LNCaP clone FGC (cell line): ENCODE measurements at places on chromosomes 3 and 15.

DNA sequence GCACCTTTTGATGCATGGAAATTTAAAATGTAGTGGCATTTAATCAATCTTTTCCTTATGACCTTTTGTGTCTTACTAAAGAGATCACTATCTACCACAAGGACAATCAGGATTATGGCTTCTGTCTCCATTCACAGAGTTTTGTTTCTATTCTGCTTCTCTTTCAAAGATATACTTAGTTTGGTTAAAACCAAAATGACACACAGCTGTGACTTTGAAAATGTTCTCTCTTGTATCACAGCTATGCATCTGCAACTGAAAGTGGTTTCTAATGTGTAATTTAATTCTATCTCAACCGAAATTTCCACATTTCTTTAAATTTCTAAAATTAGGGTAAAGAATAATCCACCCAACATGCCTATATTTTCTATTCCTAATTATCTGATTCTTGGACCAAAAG, 27.7 kb downstream of the HLTF start:
- DNase-seq: no peak

DNA sequence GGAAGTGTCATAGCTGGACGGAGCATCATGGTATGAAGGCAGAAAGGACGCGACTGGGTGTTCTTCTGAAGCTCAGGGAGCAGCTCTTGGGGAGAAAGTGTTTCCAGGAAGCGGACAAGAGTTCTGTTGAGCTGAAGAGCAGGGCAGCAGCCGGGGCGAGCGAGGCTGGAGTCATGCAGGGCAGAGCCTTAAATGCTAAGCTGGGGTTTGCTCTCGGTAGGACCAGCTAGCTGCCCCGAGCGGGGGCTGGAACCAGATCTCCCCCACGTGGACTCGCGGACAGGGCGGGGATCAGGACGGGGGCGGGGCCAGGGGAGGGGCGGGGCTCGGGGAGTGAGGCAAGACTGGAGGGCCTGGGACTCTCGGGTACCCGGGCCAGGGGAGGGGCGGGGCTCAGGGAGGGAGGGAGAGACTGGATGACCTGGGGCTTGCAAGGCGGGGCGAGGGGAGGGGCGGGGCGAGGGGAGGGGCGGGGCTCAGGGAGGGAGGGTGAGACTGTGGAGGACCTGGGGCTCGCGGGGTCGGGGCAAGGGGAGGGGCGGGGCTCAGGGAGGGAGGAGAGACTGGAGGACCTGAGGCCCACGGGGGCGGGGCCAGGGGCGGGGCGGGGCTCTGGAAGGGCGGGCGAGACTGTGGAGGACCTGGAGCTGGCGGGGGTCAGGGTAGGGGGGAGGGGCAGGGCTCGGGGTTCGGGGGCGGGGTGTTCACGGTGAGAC, 461 bp upstream of the FAH start:
- DNase-seq: peak; percentile 82

- no peak for DNase-seq
These were observed 44.0 kb downstream of the PLSCR2 start for GRCh38 chr3:146425341-146425740.

GRCh38 chr3:25306705-25307104, 121.4 kb upstream of the RARB start:
- no peak for DNase-seq

- DNase-seq: no peak
These were observed 105.3 kb upstream of the TOPAZ1 start for GRCh38 chr3:44136421-44136820.

- DNase-seq: no peak
These were observed 660 bp downstream of the CCK start for GRCh38 chr3:42265059-42265991.

- DNase-seq: peak; percentile 11
These were observed 15.7 kb upstream of the CNTN4 start for GRCh38 chr3:2082871-2083480.

DNA sequence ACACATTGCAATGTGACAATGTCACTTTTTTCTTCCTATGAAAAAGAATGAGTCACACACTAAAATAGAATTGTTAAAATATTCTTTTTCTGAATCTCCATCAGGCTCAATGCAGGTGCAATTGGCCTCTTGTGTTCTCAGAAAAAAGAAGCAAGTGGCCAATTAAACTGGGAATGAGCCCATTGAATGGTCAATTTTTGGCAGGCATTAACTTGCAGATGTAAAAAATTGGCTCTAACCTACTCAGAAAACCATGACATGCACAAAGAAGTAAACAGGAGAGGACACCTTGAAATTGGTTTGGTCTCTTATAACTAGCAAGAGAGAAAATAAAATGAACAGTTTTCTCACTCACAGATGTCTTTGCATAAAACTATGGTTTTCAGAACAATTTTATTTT, 820.8 kb downstream of the TBL1XR1 start:
- peak; percentile 94 for DNase-seq

DNA sequence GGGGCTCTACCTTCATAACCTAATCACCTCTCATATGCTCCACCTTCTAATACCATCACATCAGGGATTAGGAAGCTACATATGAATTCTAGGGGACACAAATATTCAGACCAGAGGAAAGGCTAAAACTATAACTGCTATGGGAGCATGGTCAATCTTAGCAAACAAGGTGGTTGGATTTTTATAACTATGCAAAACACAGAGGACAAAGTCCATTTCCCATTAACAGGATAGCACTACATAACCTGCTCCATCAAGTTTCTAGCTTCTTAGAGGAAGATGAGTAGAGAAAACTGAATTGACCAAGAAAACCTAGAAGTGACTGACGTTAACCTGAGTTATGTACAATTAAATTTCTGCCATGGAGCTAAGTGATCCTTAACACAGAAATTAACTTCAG, 398.6 kb downstream of the TBL1XR1 start:
- no peak for DNase-seq

DNA sequence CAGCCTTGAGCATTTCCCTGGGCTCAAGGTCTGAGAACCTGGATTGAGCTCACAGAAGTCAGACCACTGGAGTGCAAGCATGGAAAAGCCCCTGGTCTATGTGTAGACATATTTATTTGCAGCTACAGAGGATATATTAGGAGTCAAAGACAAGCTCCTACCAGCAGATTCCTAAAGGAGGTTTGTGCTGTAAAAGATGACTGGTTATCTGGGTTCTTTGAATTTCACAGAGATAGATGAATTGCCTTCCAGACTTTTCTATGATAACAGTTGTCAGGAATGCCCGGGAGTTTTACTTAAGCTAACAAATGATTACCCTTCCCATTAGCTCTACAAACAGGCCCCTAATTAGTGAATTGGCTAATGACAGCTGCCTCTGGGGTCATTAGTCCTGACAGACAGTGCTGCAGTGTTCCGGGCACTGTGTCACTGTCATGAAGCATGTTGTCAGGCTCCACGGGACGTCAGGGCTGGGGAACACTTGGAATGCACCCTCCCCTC, 48.8 kb upstream of the PLXNA1 start:
- DNase-seq: no peak

- no peak for DNase-seq
These were observed 544.7 kb upstream of the GBE1 start for GRCh38 chr3:82306189-82306588.

DNA sequence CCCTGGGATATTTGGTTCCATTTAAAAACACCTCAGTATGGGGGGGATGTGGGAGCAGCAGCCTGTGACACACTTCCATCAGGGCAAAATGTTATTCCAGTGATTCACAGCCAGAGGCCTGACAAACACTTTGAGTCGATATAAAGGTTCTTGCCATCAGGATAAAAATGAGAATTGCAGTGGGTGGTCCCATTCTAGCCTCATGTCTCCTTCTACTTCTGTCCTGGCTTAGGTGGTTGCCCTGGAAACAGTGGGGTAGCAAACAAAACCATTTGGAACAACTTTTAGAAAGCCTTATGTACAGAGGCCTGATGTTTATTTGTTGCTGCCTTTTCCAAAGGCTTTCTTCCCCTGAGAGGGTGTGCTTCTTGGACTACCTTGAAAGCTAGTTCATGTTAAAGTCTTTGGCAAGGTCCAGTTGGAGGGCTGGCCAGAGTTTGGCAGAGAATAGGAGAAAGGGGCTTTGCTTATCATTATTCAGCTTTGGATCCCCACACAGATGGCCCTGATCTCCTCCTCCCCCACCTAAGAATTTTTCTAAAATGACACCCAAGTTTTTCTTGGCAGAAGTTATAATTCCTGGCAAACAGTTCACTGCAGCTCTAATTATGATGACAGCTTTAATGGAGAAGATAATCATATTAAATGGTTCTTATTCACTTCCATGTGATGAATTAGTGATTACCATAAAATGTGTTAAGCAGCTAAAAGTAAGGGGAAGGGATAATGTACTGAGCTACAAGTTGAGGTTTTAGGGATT, 84.2 kb upstream of the ZNF280D start:
- no peak for DNase-seq

- DNase-seq: no peak
These were observed 15.3 kb downstream of the OR4F15 start for GRCh38 chr15:101827257-101827656.

DNA sequence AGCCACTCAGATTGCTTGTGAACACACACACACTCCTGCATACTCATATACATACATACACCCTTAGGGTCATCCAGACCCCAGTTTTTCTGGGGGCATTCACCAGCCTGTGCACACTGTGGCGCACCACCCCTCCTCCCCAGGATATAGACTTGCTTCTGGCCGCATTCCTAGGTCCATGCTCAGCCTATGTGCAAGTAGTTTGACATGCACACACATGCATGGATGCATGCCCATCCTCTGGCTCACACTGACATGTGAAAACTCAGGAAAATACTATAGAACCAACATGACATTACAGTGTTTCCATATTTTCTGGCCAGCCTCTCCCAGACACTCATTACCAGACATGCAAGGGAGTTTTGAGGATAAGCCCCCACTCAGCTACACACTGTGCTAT, 79.3 kb upstream of the POLG start:
- no peak for DNase-seq

- DNase-seq: no peak
These were observed 26.3 kb upstream of the PRR23E start for GRCh38 chr3:127166501-127167065.

- no peak for DNase-seq
These were observed 1.4 kb downstream of the FURIN start for GRCh38 chr15:90869601-90870353.

- DNase-seq: no peak
These were observed 174.1 kb upstream of the SLCO3A1 start for GRCh38 chr15:91679447-91679846.

GRCh38 chr3:66582721-66583423, 82.0 kb upstream of the LRIG1 start:
- DNase-seq: no peak

DNA sequence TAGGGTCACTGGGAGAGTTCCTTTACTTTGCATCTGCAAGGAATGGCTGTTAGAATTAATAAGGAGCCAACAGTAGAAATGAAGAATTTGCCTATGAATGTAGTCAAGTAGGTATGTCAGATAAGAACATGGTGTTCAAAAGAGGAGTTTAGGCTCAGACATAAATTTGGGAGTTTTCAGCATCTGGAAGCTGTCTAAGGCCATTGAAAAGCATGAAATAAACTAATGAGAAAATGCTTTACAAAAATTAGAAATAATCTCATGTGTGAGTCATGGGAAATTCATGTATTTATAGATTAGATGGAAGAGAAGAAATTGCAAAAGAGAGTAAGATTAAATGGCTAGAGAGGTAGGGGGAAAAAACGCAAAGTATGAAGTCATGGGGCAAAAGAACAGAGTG, 201.9 kb downstream of the DIPK2A start:
- DNase-seq: no peak

DNA sequence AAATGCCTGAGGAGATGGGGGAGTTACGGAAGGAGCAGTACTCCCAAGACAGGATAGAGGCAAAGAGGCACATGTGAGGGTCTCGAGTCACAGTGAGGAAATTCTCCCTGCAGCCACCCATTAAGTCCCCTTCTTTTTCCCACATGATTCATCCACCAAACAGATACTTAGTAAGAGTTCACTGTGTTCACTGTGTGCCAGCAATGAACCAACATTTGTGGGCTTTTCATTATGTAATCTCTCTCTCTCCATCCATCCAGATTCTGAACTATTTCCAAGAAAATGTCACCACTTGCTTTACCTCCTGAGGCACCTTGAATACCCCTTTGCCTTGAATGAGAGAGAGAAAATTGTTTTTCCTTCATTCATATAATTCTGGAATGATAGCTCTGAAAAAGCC, 24.6 kb upstream of the LRRFIP2 start:
- DNase-seq: no peak

- DNase-seq: no peak
These were observed 225.9 kb upstream of the C2CD4B start for GRCh38 chr15:62390791-62391640.

DNA sequence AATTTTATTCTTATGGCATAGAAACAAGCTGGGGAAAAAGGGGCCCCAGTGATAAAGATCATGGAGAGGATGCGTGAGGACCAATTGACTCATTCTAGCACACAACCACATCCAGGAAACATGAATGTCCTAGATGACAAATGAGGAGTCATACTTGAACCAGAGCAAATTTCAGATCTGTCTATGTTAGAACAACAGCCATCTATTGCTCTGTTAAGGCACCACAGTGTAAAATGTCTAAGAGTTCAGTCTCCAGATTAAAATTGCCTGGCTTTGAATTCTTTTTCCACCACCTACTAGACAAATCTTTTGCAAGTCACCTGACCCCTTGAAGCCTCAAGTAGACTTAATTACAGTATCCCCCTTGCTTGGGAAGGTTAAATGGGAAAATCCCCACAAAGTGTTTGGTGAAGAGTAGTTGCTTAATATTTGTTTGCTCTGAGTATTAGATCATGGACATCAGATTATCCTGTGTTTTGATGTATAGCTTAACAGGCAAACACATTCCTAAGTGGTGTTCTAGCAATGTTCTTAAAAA, 258.7 kb upstream of the TGFBR2 start:
- DNase-seq: no peak

GRCh38 chr3:8070011-8070410, 431.6 kb upstream of the LMCD1 start:
- no peak for DNase-seq

DNA sequence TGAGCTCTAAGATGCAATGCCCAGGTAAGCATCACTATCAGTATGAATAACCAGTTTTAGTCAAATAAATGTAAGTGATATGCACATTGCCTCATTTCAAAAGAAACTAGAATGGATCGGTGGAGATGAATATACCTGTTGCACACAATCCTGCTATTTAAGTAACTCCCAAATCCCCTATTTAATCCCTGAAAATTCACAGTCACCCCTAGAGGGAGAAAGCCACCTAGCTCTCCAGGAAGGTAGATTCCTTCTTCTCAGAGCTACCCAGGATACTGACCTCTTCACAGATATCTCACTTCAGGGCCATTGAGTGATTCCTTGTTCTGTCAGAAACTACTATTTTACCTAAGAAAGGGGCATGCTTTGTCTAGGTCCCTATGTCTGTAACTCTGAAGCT, 11.7 kb downstream of the LSAMP start:
- DNase-seq: no peak

- DNase-seq: no peak
These were observed 56.3 kb upstream of the FSTL1 start for GRCh38 chr3:120506828-120507774.

- DNase-seq: no peak
These were observed 12.0 kb downstream of the C15orf40 start for GRCh38 chr15:82999426-82999825.

- no peak for DNase-seq
These were observed 789.0 kb upstream of the ROBO1 start for GRCh38 chr3:80556763-80557162.
